Chondrocyte (in vitro differentiated cells): ENCODE measurements at places on chromosomes 2 and 18. TPM values are rescaled to one million over a fixed set of nuclear protein-coding genes. Genes with fewer than 3 reads are reported as not detected.

- peaks cover 2% of the 10 kb centered on the region for H3K27me3 ChIP-seq
- DNase-seq = no peak
- peaks cover 5% of the 10 kb centered on the region for H3K4me1 ChIP-seq
- H3K36me3 ChIP-seq = no peaks in the 10 kb centered on the region
These were observed 728.8 kb upstream of the PIK3C3 start for GRCh38 chr18:41226186-41226585.

GRCh38 chr2:190615555-190616200, 33.2 kb upstream of the NAB1 start:
- no peak overlapping the region for H3K4me3 ChIP-seq
- no peaks in the 10 kb centered on the region for H3K27me3 ChIP-seq
- no peak overlapping the region for H3K27ac ChIP-seq

GRCh38 chr2:169221745-169222369, 140.5 kb downstream of the LRP2 start:
- H3K27ac ChIP-seq = no peak overlapping the region
- H3K36me3 ChIP-seq = no peaks in the 10 kb centered on the region
- H3K4me1 ChIP-seq = no peaks in the 10 kb centered on the region
- H3K27me3 ChIP-seq = no peaks in the 10 kb centered on the region
- no peak overlapping the region for H3K4me3 ChIP-seq

GRCh38 chr2:86753606-86754005, 33.5 kb downstream of the RMND5A start:
- H3K27me3 ChIP-seq = no peaks in the 10 kb centered on the region
- H3K4me1 ChIP-seq = peaks cover 7% of the 10 kb centered on the region
- no peak for DNase-seq
- no peak overlapping the region for H3K27ac ChIP-seq

The ANO7 gene
- total RNA-seq = 0.48 to 2.2 TPM (median 1.5 TPM) in 3 replicates

The NT5DC4 gene
- total RNA-seq = not detected in 3 replicates

The CD8B2 gene
- total RNA-seq = not detected in 3 replicates

The TNFRSF11A gene
- 0.17 to 0.49 TPM (median 0.22 TPM) in 3 replicates for total RNA-seq
